Stimulated activated CD8-positive, alpha-beta memory T cell treated with anti-CD3 and anti-CD28 coated beads, Interleukin-2, amount 100 ng/mL, for 48 hours (primary cell): ENCODE measurements at places on chromosomes 3 and 15.

DNA sequence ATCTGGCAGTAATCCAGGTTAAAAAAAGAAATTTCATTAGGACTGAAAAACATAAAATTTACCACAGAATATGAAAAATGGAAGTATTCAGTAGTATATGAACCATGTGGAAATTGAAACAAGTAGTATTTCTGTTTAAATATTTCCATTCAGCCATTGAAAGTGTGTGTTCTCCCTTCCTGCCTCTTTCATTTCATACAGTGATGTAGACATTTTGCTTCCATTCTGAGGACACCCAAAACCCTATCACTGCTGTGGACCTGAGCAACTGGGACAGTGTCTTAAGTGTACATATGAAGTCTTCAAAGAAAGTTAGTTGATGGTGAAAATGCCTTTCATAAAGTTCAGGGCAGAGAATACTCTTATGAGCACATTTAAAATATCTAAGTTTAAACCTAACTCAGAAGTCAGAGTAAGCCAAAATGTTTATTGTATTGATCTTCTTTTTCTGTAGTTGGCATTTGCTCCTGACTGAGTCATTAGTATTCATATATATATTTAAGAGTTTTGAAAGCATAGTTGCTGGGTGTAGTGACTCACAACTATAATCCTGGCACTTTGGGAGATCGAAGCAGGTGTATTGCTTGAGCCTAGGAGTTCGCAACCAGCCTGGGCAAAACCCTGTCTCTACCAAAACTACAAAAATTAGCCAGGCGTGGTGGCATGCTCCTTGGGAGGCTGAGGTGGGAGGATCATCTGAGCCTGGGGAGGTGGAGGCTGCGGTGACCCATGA is 198.8 kb downstream of the KLHL25 start:
- no peak for DNase-seq

DNA sequence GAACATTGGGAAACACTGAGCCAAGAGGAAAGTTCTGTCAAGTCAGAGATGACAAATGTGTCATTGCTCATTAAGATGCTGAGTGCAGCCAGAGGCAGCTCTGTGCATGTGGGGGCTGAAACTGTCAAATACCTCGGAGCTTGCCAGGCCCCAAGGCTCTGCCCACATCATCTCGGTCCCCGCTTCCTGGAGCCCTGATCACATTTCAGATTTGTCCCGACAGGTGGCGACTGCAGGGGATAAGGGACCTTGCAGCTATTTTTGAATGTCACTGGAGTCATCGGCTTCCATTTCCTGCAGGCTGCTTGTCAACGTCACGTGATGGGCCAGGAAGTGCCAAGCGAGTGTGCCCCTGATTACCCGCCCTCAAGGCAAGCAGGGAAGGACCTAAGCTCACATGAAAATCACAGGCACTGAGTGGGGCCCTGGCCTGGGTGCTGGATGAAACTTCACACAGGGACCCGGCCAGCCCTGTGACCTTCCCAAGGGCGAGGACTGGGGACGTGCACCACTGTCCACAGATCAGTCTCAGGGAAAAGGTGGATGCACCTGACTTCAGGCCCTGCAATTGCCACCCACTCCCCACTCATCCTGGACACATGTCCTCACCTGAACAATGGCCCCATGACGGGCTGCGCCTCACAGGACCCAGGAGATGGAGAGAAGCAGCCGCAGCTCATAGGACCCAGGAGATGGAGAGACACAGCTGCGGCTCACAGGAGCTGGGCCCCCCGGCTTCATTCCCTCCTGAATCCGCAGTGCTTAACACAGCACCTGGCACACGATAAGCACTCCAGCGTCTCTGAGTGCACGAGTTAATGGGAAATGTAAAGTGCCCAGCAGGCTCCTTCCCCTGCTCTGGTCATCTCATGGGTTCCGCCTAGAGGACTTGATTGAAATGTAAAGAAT is 73.4 kb downstream of the NUP210 start:
- DNase-seq: peak; percentile 48

DNA sequence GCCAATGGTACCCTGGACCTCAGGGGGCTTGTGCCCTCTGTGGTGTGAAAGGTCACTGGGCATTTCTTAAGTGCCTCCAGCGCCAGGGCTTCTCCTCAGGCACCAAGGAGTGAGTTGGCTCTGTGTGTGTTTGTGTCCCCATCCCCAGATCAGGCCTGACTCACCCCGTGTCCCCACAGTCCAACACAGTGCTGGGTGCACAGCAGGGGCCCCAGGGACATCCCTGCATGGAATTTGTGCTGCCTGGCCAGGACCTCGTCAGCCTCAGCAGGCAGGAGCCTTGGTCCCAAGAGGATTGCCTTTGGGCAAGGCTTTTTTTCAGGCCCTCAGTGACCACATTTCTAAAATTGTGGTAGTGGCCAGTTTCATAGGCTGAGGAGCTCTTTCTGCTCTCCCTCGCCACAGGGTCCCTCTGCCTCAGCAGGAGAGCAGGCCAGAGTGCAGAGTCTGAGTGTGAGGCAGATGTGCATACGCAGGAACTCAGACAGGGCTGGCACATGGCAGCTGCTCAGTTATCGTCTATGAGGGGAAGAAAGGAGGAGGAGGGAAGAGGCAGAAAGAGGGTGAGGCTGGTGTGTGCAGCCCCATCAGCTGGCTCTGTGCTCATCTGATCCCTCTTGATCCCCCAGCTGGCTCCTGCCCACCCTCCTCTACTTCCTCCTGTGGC is 215.6 kb downstream of the RPLP1 start:
- DNase-seq: no peak

GRCh38 chr3:113588806-113589205 is 56.5 kb downstream of the SIDT1 start:
- no peak for DNase-seq

DNA sequence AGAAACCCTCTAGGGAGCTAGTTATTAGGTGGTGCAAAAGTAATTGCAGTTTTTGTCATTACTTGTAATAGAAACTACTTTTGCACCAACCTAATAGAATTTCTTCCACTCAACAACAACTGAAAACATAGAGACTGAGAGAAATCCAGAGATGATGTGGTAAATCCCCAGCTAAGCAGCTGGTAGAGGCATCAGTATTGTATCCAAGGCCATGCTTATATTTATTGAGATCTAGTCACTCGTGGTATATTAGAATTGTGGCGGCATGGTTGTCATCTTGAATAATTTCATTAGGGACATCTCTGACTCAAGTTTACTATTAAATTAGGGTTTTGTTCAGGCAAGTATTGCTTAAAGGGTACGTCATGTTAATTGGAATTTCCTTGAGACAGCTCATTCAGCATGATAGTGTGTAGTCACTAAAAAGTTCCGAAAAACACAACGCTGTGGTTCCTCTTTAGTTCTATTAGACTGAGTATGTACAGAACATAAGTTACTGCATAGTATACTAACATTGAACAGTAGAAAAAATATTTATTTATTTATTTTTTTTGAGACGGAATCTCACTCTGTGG is 35.3 kb downstream of the PAK2 start:
- no peak for DNase-seq

- no peak for DNase-seq
Observed at GRCh38 chr3:4606911-4607310, 113.8 kb downstream of the ITPR1 start.

GRCh38 chr3:94156626-94157025 is 93.8 kb downstream of the NSUN3 start:
- DNase-seq: no peak

GRCh38 chr3:181578743-181579142 is 133.0 kb upstream of the SOX2 start:
- DNase-seq: no peak
